ENCODE measurements at places on chromosomes 16 and 17.
A peak's percentile ranks its signal among the peaks of the same experiment; 100 is the strongest.

DNA sequence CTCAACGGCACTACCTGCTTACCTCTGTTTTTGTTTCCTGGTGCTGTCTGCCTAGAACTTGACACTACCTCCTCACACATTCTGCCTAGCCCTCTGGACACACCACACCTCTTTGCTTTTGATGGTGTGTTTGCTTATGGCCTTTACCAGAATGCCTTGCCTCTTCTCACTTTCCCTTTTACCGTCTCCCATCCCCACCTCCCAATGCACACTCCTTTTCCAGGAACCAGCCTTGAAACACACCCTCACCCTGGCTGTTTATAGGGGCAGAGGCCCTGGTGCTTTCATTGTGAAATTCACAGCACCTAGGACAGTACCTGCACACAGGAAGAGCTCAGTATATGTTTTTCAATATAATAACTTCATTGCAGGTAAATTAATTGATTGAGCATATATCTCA lies 56.2 kb downstream of the MAP2K6 start:
- DNase-seq, result no peak

- no peak for DNase-seq
These were observed 159.9 kb upstream of the EEF2KMT start for GRCh38 chr16:5257462-5257861.

GRCh38 chr16:73725156-73725555 lies 571.5 kb upstream of the PSMD7 start:
- no peak for DNase-seq

DNA sequence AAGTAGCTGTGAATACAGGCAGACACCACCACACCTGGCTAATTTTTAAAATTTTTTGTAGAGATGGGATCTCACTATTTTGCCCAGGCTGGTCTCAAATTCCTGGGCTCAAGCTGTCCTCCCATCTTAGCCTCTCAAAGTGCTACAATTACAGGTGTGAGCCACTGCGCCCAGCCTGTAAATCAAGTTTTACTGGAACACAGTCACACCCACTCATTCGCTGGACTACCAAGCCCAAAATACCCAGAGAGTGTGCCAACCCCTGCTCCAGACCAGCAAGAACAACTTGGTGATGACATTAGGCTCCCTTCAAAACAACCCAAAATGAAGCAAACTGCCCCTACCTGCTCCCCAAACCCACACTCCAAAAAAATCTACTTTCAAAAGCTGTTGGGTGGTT lies 36.0 kb downstream of the TVP23A start:
- DNase-seq, result no peak

GRCh38 chr16:67723151-67723910 lies 4.2 kb upstream of the GFOD2 start:
- DNase-seq, result no peak

- no peak for DNase-seq
These were observed 113.5 kb upstream of the FAM20A start for GRCh38 chr17:68714676-68715075.

- peak; percentile 36 for DNase-seq
These were observed 10.2 kb downstream of the FLII start for GRCh38 chr17:18248300-18248731.

GRCh38 chr17:81057079-81057730 lies 22.3 kb downstream of the BAIAP2 start:
- DNase-seq, result no peak

DNA sequence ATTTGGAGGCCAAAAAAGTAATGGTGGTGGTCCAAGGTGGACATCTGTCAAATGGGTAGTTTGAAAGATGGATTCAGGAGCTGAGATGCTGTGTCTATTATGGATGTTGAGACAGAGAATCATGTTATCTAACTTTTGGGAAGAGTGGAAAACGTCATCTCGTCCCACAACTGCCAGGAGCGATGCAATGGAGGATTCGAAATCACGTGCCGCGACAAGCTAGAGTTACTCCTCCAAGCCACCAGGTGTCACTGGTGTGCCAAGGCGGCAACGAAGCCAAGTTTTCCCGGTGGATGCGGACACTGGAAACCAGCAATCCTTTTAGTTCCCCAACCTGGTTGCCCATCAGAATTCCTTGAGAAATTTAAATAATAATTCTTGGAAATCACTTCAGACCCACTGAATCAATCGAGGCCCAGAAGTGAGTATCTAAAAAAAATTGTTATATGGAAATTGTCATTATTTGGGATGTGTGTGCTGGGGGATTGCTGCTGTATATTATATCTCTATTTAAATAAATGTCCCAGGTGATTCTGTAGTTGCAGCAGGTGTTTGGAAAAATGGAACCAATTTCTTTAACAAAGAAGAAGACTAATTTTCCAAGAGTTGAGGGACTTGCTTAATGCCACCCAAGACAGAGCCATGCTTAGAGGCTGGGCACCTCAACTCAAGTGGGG lies 206.1 kb downstream of the HAPSTR1 start:
- no peak for DNase-seq

DNA sequence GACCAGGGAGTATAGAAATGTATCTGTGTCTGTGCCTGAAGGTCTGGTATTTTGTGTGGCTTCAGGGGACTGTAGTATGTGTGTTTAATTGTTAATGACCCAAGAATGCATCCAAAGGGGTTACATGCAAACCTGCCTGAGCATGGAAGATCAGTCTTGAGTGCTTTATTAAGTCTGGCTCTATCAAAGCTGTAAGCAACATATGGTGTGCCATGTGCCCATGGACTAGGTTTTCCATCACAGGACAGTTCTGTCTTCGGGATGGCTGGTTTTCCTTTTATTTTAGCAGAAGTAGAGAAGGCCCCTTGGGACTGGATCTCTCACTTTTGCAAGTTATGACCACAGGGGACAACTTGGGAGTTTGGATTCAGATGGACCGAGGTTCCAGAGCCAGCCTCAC lies 18.2 kb downstream of the RBFOX1 start:
- no peak for DNase-seq

DNA sequence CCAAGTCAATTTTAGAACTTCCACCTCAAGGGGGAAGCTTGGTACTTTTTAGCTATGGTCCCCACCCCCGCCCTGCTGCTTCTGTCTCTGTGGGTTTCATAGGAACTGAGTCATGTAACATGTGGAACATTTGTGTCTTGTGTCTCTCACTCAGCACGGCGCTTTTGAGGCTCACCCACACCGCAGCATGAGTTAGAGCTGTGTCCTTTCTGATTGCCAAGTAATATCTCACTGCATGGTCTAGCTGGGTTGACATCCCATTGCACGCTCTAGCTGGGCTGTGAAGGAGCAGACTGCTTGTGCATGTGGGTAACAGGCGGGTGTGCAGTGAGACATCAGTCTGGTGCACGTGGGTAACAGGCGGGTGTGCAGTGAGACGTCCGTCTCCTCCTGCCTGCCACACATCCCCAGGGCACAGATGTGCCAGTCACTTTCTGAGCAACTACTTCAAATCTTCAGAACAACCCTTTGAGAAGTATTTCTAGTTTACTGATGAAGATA lies 26.4 kb upstream of the SLC7A5 start:
- DNase-seq, result no peak

DNA sequence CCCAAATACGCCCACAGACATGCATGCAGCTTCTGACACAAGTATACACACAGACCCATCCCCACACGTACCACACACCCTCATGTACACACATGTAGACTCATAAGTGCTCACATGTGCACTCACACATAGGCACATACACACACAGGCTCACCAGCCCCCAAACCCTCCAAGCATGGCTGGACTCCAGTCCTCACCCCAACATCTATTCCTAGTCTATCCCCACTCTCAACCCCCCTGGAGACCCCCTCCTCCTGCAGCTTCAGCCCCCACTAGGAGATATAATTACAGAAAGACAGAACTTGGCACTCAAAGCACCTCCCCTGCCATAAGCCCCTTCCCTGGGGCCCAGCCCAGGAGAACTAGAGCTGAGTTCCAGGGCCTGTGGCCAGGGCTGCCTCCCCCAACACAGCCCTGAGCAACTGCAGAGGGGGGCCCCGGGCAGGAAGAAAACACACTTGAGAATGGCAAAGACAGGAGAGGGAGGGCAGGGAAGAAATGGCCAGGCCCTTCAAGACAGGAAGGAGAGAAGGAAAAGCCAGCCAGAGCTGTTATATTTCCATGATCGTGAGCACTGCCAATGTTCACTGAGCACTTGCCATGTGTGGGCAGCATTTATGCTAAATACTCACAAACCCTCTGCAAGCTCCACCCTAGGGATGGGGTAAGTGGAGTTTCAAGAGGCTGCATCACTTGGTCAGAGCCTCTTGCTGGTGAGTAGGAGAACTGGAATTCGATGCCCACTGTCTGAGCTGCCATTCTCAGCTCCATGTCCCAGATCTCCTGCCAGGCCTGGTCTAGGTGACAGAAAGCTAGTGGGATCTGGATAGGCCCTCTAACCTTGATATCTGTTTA lies 224.5 kb downstream of the ZNF423 start:
- no peak for DNase-seq

DNA sequence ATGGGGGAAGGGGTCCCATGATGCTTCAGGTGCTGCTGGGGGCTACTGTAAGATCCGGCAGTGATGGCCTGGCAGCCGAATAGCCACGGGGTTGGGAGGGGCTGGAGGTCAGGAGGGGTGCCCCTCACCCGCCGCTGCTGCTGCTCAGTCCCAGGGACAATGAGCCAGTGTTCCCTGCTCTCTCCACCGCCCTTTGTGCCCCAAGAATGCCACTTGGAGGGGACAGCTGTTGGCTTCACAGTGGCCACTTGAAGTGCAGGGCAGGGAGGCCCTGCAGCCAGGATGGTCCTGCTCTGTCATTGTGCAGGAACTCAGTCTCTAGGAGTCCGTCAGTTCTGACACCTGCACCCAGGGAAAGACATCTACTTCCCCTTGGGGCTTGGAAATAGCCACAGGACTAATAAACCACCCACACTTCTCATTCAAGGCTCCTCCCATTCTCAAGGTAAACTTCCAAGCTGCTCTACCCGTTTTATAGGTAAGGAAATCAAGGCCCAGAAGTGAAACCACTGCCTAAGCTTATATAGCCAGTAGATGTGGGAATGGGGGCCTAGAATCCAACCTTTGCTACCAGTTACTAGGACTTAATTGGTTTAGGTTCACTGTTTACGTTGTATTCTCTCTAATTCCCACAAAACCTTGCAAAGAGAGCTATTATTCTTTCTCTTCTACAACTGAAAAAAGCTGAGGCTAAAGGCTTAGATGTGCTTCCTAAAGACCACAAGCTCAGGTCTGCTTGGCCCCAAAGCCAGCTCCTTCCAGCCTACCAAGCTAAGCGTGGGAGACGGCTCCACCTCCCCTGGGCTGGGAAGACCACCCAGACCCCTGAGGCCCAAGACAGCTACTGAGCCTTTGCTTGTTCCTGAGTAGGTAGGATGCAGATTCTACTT lies 6.2 kb upstream of the CPSF4L start:
- no peak for DNase-seq

DNA sequence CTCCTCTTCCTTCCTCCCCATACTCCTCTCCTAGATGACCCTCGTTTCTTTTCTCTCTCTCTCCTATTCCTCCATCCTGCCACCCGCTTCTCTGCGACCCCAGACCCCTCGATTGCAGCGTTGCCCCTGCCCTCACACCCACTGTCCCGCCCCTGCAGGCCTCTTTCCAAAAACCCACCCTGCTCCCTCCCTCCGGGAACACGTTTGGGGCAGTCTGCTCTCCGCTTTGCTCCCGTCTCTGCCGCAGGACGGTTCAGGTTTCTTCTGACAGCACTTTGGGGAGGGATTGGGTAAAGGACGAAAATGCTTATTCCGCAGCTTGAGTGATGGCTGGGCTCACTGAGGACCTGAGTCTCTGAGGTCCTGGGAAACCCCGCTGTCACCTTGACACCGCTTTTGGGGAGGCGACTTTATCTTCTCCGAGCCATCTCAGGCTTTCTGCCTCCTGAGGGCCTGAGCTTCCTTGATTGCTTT lies 690 bp downstream of the NDE1 start:
- DNase-seq, result no peak

GRCh38 chr16:85757341-85757822 lies 6.5 kb upstream of the C16orf74 start:
- DNase-seq, result peak; percentile 30

- no peak for DNase-seq
These were observed 261.7 kb downstream of the CEP112 start for GRCh38 chr17:65930140-65930730.

- DNase-seq, result no peak
These were observed 1.9 kb downstream of the PHF23 start for GRCh38 chr17:7237266-7237760.

- DNase-seq, result no peak
These were observed 4.2 kb downstream of the SRSF2 start for GRCh38 chr17:76732734-76733617.

DNA sequence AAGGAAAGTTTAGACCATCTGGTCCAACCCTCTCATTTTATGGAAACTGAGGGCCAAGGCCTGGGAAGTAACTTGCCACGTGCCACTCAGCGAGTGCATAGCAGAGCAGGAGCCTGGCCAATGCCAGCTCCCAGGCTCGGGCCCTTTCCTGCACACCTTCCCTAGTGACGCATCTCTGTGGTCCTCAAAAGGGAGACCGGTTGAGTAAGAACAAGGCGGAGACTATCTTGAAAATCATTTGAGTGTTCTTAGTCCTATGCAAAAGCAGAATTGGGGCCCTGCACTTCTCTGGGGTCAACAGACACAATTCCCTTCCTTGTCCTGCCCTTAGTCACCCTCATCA lies 2.8 kb downstream of the CCL4 start:
- DNase-seq, result no peak

DNA sequence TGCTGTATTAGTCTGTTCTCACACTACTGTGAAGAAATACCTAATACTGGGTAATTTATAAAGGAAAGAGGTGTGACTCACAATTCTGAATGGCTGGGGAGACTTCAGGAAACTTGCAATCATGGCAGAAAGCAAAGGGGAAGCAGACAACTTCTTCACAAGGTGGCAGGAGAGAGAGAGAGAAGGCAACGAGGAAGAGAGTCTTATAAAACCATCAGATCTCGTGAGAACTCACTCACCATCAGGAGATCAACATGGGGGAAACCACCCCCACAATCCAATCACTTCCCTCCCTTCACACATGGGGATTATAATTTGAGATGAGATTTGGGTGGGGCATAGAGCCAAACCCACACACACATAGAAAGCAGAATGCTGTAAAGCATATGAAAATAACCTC lies 896.2 kb downstream of the CDH11 start:
- no peak for DNase-seq

- DNase-seq, result no peak
These were observed 209.4 kb upstream of the C16orf82 start for GRCh38 chr16:26857371-26857770.

GRCh38 chr16:797120-797420 lies 3.5 kb downstream of the GNG13 start:
- DNase-seq, result no peak

GRCh38 chr16:47446431-47446830 lies 14.4 kb downstream of the ITFG1 start:
- no peak for DNase-seq

- no peak for DNase-seq
These were observed 16.7 kb downstream of the CCDC40 start for GRCh38 chr17:80053102-80053501.

GRCh38 chr16:67431775-67432505 lies 1.0 kb downstream of the HSD11B2 start:
- no peak for DNase-seq

DNA sequence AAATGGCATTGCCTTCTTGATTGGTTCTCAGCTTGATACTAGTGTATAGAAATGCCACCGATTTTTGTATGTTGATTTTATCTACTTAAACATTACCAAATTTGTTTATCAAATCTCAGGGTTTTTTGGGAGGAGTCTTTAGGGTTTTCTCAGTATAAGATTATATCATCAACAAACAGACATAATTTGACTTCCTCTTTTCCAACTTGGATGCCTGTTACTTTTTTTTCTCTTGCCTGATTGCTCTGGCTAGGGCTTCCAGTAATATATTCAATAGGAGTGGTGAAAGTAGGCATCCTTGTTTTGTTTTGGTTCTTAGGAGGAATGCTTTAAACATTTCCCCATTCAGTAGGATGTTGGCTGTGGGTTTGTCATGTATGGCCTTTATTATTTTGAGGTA lies 29.1 kb downstream of the EFCAB13 start:
- DNase-seq, result no peak

- no peak for DNase-seq
These were observed 266 bp downstream of the FMNL1 start for GRCh38 chr17:45222014-45222288.

All from HS-27A (cell line).